ENCODE measurements at places on chromosomes 11 and 22.

DNA sequence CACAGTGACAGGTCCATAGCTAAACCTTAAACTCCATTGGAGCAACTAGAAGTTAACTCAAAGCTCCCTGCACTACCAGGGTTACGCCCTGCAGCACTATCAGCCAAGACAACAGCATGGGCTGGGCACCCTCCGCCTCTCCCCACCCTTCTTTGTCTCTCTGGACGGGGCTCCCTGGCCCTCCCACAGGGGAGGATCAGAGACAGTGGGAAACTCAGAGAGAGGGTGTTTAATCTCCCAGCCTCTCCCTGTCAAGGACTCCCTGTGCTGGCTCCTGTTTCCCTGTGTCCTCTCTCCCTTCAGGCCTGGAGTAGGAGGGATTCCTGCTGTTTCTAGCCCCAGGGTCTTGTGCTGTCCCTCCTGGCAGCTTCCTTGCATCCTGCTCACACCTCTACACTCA lies 56.9 kb upstream of the CSNK2A3 start:
- peak; percentile 57 for DNase-seq

- DNase-seq = no peak
Measured at GRCh38 chr22:44676441-44677352, 25.3 kb upstream of the PRR5 start.

DNA sequence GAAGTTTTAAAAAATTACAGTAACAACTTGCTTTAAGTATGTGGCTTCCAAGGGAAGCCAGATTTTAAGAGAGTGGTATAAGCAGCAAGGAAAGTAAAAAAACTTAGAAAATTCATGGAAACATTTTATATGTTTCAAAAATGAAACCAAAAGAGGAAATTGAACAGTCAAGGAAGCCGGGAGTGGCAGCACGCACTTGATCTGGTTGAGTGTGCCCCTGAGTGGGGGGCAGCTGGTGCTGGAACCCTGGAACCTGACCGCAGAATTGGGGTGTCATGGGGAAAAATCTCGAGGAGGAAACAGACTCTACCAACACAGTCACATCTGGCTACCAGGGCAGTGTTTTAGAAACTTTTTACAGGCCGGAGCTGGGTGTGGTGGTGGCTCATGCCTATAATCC lies 14.0 kb downstream of the MICALL1 start:
- DNase-seq = no peak

DNA sequence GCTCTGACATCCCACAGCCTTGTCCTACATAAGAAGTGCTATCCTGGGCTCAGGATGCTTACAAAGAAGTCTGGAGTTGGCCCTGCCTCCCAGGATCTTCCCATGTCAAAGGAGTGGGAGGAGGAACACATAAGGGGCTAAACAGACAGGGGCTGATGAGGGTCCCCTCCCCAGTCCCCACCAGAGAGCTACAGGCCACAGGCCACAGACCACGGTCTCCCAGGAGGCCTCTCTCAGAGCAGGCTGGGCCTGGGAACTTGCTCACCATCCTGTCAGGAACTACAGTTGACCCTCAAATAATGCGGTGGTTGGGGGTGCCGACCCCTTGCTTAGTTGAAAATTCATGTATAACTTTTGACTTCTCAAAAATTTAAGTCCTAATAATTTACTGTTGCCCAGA lies 315.5 kb downstream of the NTM start:
- no peak for DNase-seq

DNA sequence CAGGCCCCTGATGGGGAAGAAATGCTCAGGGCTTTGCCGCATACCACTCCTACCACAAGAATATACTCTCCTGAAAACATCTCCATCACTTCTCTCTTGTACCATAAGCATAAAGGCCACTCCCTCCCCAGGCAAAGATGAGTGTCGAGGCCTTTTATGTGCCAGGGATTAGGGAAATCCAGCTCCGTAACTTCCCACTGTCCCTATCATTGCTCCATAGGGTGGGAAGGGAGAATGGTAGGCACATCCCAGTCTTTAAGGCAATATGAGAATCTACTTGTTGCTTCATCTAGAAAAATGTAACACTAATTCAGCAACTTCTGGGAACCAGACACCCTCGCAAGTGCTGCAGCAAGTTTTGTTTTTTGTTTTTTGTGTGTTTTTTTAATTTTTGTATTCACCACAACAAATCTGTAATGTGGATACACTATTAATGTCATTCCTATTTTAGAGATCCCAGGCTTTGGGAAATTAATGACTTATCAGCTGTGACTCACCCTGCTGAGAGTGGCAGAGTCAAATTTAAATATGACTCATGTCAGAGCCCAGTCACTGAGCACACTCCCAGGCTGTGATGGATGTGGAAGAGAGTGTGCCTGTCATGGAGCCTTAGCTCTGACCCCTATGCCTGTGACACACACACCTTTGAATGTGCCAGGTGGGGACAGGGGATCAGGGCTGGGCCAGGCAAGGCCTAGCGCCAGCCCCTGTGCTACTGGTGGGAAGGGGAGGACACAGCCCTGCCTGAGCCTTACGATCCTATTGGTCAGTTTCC lies 23.4 kb downstream of the PANX1 start:
- DNase-seq = no peak

GRCh38 chr11:26073646-26074045 lies 258.3 kb upstream of the ANO3 start:
- no peak for DNase-seq

DNA sequence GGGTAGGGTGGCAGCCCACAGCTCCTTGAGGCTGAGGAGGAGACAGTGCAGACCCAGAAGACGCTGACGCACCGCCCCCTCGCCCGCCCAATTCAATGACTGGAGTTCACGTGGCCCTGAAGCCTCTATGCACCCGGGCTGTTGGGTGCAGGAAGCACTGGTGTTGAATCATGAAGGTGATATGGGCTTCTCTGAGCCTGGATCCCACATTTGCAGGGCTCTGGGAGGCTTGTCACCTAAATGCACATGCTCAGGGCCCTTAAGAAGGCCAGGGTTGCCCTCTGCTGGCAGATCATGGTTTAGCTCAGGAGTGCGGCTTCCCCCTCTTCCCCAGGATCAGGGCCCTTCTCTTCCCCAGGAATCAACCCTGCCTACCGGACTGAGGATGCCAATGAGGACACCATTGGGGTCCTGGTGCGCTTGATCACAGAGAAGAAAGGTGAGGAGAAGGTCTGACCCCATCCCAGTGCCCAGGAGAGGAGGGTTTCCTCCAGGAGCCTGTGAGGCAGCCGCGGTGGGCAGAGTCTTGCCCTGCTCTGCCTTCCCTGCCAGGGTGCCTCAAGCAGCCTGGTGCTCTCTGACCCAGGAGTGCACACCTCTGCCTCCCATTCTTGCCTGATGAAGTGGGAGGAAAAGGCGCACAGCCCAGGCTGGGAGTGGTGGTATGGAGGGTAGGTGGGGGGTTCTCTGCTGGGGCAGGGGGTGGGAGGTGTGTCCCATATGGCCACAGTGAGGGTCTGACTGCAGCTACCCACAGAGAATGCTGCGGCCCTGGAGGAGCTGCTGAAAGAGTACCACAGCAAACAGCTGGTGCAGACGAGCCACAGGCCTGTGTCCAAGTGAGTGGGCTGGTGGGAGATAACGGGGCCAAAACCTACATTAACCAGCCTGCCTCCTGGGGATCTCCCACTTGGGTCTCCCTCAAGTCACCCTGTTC lies 17.5 kb downstream of the RELT start:
- DNase-seq = peak; percentile 66

DNA sequence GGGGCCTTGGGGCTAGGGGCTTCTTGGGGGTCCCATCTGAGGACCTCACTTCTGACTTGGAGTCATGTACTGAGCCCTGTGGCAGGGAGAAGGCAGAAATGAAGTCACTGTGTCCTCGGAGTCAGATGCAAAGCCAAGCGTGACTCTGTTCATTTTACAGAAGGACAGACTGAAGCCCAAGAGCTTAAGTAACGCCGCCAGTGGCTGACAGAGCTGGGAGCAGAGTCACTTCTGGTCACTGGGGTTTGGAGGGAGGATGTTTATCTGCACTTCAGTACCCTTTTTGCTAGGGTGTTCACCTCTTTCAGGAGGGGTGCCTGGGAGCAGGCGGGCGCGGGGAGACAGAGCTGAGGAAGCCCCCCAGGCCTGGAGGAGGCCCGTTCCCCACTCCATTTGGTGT lies 10.7 kb downstream of the CD6 start:
- DNase-seq = no peak

GRCh38 chr11:8205566-8205965 lies 36.7 kb upstream of the RIC3 start:
- DNase-seq = no peak

GRCh38 chr11:70420496-70420895 lies 22.2 kb downstream of the CTTN start:
- no peak for DNase-seq

DNA sequence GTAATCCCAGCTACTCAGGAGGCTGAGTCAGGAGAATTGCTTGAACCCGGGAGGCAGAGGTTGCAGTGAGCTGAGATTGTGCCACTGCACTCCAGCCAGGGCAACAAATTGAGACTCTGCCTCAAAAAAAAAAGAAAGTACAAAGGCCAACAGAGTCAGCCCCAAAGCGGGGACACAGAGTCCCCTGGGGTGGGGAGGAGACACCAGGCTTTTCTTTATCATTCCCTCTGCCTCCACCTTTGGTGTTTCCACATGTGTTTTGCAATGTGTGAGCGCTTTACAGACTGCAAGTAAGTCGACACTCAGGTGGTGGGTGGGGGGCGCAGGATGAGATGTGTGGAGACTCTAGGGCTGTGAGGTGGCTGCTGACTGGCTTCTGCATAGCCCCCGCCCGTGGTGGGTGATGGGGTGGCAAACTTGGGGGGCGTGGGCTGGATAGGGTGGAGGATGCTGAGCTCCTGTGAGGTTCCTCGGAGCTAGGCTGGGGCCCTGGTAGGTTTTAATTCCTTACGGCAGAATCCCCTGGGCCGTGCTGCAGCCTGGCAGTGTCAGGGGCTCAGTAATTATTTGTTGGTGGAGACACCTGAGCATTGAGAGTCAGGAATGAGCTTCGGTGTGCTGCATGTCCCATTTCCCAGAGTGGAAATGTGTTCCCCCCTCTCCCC lies 177.2 kb downstream of the CTTN start:
- no peak for DNase-seq

- no peak for DNase-seq
Measured at GRCh38 chr11:114438303-114438702, 964 bp upstream of the REXO2 start.

DNA sequence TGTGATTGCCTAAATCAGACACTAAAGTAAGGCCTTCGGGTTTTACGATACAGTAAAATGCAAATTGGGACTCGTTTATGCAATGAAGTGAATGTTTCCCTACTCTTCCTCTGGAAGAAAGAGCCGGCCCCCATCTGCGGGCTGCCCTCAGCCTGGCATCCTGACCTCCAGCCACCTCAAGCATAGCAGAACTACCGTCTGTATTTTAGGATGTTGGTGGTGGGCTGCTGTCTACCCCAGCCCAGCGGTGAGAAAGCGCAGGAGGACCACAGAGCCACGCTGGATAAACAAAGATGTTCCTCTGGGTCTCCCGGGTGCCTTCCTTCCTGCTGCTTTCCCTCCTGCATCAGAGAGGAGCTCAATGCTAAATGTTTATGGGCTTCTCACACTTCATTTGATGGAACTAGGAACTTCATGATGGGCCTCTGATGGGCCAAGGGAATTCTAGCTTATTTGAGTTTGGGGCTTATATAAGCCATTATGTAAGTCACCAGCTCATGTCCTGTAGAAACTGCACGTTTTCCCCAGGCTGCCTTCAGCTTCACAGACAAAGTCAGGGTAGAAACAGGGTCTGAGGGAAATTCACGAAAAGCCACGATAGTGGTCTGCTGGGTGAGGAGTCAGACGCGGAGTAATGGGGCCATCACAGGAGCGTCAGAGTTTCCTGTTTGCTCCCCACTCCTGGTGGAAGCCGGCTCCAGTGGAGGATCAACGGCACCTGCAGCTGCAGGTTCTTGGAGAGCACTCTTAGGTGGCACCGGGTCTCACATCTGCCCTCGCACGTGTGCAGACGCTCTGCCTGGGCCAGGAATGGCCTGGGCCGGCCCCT lies 287.4 kb downstream of the BRD1 start:
- DNase-seq = no peak

- DNase-seq = no peak
Measured at GRCh38 chr22:38731703-38732161, 24.1 kb downstream of the SUN2 start.

DNA sequence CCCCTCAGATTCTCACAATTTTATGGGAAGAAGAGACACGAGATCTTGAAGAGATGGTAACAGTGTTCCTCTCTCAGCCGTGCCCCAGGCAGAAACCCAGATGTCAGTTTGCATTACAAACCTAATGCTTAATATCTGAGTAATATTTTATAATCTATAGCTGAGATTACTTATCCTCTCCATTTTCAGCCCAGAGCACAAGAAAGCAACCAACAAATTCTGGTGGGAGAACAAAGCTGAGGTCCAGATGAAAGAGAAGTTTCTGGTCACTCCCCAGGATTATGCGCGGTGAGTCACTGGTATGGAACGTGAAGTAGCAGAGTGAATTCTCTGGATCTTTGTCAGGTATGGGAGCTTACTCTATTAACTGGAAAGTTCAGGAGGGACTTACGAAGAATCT lies 884 bp downstream of the CENATAC start:
- DNase-seq = no peak

- DNase-seq = no peak
Measured at GRCh38 chr11:31943056-31943780, 132.1 kb upstream of the PAX6 start.

- DNase-seq = no peak
Measured at GRCh38 chr22:47676685-47677084, 914.2 kb downstream of the TBC1D22A start.

GRCh38 chr11:111296196-111296595 lies 2.1 kb upstream of the POU2AF3 start:
- DNase-seq = no peak

- no peak for DNase-seq
Measured at GRCh38 chr11:13881226-13881905, 81.2 kb upstream of the SPON1 start.

- peak; percentile 33 for DNase-seq
Measured at GRCh38 chr11:723120-723883, 17.3 kb downstream of the EPS8L2 start.

DNA sequence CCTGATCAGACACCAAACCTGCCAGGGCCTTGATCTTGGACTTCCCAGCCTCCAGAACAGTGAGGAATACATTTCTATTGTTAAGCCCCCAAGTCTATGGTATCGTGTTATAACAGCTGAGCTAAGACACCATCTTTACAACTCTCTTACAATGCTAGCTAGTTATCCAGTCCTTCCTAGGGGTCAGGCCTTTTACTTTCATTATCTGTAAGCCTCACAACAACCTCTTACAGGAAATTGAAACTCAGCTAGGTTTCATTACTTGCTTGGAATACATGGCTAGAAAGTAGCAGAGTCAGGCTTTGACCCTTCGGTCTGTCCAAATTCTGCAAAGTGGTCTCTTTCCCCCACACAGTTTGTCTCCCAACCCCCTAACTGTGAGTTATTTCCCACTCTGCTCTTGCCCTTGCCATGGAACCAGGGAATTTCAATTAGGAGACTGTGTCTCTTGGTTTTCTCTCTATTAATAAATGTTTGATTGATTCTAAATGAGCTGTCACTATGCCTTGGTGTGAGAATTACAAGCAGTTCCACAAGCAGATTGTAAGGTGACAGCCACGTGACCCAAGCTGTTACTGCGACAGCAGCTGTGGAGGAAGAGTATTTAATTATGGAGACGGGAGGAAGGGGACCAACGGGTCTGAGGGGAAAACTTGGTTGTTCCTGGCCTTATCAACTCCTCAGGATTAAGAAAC lies 38.4 kb upstream of the CLMP start:
- DNase-seq = no peak

Measured in NCI-H2081 (cell line).